Stimulated activated CD4-positive, alpha-beta T cell treated with anti-CD3 and anti-CD28 coated beads, TNF-alpha, amount 100 ng/mL, for 4 hours (primary cell): ENCODE measurements at places on chromosomes 2 and 18.

- DNase-seq = no peak
These were observed 63.8 kb upstream of the BZW1 start for GRCh38 chr2:200747668-200748618.

DNA sequence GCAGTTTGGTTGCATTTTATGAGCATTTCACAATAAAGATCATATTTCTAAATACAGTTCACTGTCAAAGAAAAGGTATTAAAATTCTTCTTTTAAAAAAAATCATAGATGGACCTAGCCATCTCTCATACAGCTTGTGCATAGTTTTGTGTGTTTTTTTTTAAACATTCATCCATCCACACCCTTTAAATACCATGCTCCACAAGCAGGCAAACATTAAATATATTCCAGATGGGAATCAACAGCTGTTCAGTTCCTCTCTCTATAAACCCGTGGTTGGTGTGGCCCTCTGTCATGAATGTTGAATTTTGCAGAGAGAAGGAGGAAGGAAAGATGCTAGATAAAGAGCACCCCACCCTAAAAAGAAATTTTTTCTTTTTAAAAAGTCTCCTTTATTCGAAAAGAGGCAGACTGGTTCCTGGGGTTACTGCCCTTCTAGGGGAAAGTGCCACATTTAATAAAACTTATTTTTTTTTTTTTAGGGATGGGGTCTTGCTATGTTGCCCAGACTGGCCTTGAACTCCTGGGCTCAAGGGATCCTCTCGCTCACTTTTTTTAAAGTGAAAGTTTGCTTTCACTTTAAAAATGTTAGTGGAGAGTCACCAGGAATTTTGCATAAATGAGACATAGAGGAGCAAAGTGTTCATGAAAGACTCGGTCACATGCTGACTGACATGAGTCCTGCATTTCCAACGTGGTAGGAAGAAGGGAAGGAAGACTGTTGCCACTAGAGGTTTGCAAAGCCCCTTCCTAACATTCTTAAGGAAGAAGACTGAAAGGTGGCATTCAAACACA lies 73.9 kb upstream of the LMAN1 start:
- no peak for DNase-seq

DNA sequence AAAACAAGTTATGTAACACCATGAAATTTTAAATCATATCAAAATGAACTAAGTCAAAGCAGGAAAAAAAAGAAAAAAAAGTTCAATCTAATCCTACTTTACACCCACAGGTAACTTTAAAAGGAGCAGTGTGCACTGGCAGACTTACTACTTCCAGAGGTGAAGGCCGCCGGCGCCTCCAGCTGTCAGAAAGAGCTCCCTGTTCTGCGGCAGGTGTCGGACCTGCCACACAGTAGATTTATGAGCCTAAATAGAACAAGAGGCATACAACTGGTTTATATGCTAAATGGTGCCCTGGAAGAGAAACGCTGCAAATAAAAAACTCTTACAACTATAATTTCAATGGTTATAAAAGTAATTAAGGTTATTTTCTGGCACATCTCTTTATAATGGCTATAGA lies 23.1 kb upstream of the PNO1 start:
- no peak for DNase-seq

DNA sequence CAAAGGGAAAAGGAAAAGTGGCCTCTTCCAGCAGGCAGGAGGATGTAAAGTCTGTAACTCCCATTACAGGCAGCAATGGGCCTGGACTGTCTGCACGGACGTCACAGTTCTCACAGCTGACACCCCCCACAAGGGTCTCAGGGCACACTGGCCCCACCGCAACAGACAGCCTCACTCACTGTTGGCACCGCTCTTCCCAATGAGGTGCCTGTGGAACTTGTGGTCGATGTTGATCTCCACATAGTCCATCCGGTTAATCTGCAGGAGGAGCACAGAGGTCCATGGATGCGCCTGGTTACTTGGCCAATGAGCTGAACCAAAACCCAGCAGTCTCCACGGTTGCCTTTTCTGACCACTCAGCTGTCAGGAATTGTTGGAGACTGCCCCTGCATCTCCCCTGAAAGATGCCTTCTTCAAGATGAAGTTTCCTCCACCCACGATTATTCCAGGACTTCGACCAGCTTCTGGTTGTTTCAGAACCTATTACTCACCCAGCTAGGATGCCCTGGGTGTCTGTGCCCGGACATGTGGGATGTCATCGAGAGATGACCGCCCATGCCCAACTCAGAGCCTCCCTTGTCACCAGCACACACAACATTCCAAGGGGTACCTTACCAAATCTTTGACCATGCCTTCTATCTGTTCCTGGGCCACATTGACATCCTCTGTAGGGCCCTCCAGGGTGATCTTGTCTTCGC lies 62.5 kb downstream of the HDLBP start:
- no peak for DNase-seq

- peak; percentile 5 for DNase-seq
These were observed 44.8 kb downstream of the CHMP3 start for GRCh38 chr2:86518481-86518880.

- no peak for DNase-seq
These were observed 951.3 kb downstream of the TSN start for GRCh38 chr2:122706757-122707223.

DNA sequence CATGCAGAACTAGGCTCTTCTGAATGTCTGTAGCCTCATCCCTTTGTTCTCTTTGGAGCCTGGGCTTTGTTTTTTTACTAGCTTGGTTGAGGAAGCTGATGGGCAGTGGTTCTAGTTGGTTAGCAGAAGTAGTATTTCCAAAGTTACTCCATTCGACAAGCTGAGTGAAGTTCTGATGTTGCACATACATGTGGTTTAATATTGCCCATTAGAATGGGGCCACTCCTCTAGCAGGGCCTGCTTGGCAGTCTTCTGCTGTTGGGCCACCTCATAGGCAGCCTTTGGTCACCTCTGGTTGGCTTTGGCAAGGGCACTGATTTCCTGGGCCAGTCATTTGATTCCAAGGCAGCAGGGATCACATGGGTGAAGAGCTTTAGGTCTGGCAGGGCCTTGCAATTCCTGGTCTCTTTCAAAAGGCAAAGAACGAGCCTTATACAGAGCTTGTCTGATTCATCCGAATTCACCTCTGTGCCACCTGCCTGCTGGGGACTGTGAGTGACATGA lies 2.5 kb downstream of the RPIA start:
- DNase-seq = no peak

- no peak for DNase-seq
These were observed 41.3 kb upstream of the ITM2C start for GRCh38 chr2:230823264-230823964.

- no peak for DNase-seq
These were observed 42.3 kb upstream of the MYO1B start for GRCh38 chr2:191202881-191203397.
